ENCODE measurements at places on chromosomes 1 and 21.

DNA sequence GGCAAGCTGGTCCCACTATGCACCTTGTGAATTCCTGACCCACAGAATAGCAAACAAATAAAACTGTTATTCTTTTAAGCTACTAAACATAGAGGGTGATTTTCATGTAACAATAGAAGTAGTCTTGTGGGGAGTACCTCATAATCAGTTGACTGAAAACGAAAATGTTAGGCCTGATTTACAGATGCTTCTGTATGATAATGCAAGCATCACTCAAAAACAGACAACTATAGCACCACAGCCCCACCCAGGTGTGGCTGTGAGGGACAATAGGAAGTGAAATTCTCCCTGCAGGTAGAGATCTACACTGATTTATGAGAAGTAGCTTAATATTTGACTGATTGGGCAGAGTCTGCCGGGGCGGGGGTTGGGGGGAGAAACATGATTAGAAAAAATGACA, 26.5 kb upstream of the KRTAP19-8 start:
- DNase-seq: no peak

DNA sequence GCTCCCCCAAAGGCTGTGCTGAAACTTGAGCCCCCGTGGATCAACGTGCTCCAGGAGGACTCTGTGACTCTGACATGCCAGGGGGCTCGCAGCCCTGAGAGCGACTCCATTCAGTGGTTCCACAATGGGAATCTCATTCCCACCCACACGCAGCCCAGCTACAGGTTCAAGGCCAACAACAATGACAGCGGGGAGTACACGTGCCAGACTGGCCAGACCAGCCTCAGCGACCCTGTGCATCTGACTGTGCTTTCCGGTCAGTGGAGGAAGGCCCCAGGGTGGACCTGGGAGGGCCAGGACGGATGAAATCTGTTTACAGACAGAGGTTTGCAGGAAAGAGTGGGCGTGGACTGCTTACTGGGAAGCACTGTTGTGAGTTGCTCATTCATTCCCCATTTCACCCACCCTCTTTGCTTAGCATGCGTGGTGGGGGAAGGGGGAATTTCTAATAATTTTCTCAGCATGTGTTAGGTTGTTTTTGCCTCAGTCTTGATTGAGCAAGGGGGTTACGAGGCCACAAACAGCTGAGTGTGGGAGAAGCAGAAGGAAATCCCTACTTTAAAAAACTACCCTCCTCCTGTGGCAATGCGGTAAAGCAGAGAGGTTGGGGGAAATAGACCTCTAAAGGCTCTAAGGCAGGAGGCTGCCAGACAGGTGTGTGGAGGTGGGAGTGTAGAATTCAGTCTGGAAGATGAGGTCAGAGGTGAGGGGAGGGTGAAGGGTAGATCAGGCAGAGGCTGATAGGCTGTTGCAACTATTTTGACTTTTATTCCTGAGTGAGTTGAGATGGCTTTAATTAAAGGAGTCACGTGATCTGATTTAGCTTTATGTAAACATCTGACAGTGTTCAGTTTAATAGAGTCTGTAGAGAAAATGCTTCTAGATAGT, 1.3 kb downstream of the FCGR2A start:
- no peak for DNase-seq

- DNase-seq: no peak
These were observed 1.1 kb downstream of the DFFB start for GRCh38 chr1:3858231-3858981.

GRCh38 chr1:66176012-66176715, 357.8 kb upstream of the SGIP1 start:
- DNase-seq: no peak

GRCh38 chr1:227453631-227454355, 109.6 kb upstream of the ZNF678 start:
- DNase-seq: no peak

DNA sequence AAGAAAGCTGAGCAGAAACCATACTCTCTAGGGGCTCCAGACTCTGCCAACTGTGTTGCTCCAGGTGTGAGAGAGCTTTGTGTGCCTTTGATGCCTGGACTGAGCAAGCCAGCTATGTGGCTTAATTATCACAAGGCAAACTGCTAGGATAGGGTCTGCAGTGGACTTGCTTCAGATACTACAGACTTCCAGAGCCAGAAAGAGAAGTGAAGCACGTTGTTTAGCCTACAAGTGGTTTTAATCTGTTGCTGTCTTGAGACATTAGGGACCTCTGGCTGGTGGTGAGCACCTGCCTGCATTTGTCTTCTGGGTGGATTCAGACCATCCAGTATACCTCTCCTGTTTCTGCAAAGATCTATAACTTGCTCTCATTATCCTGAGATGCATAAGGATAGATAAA, 353.4 kb upstream of the PLXNA2 start:
- DNase-seq: no peak

GRCh38 chr1:40818264-40818961, 34.8 kb downstream of the KCNQ4 start:
- peak; percentile 91 for DNase-seq

- DNase-seq: no peak
These were observed 30.1 kb upstream of the PTGFRN start for GRCh38 chr1:116879478-116880133.

DNA sequence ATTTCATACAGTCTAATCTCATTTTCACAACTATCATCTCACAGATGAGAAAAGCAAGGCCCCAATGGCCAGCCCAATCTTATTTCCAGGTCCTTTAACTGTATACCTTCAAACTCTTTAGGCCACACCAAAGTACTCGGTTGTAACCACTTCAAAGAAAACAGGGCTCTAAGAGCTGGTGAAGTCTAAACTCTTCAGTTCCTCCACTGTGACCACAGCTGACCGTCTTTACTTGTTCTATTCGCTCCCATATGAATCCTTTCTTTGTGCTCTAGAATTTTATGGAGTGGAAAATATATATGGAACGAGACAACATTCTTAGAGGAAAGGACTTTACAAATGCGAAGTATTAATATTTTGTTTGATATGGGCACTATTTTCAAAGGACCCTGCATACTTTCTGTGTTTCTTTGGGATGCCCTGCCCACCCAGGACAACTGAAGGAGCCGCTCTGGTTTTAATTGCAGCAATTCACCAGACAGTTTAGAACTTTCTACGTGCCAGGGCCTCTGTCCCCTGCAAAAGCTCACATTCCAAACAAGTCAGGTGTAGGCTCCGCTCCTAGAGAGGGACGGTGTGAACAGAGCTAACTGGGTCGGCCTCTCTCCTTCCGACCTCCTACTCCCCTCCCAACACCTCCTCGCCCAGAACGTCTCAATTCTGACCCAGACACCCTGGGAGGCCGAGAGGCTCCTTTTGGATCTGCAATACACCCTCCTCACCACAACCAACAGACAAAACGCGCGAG, 15.7 kb downstream of the IER5 start:
- no peak for DNase-seq

- DNase-seq: no peak
These were observed 10.5 kb upstream of the IGFN1 start for GRCh38 chr1:201180141-201180540.

DNA sequence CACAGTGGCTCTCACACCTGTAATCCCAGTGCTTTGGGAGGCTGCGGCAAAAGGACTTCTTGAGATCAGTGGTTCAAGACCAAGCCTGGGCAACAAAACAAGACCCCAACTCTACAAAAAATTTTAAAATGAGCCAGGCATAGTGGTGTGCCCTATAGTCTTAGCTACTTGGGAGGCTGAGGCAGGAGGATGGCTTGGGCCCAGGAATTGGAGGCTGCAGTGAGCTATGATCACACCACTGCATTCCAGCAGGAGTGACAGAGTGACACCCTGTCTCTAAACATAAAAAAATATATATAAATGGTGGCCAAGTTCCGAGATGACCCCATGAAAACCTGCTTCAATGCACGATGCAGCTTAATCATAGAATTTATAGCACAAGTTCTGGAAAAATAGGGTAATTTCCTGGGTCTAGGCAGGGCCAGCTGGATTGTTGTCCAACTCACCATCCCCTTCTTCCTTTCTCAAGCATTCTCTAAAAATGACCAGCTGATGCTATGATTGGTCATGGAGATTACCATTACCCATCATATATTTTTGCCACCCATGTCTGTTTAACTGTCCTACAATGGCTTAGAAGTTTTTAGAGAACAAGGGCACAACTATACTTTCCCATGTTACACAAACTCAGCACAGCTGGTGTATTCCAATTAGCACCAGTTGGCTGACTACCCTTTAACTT, 5.3 kb upstream of the GNPAT start:
- DNase-seq: no peak

DNA sequence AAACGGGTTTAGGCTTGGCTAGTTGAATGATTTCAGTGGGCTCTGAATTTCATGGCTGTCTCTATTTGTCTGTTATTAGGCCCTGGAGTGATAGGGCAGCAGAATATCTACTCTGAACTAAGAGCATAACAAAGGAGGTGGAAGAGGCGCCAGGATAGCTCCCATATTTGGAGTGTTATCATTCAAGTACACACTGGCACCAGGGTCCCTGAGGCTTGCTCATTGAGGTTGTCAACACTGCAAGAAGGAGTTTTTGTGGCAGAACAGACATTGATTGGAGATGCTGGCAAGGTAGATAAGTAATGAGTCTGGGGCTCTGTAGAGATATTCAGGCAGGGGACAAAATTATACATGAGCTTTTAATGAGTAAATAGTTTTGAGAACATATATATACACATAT, 1748.4 kb downstream of the MRPL39 start:
- no peak for DNase-seq

- no peak for DNase-seq
These were observed 3.2 kb upstream of the RWDD3 start for GRCh38 chr1:95230768-95231191.

- DNase-seq: no peak
These were observed 41.7 kb downstream of the RNF2 start for GRCh38 chr1:185087101-185087500.

DNA sequence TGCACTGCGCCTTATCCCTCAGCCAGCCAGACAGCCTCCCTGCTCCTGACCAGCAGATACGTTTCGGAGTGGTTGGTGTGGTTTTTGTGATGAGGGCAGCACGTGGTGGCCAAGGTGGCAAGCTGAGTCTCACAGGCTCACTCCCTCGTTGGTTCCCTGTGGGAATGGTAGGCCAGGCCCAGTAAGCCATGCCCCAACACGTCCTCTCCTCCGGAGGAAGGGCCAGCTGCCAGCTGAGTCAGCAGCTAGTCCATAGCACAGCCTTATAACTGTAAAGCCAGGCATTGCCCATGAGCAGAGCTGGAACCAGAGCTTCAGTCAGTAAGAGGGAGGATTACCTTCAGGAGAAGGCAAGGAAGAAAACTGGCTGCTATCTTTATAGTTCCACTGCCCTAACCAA, 29.5 kb downstream of the SZRD1 start:
- no peak for DNase-seq

DNA sequence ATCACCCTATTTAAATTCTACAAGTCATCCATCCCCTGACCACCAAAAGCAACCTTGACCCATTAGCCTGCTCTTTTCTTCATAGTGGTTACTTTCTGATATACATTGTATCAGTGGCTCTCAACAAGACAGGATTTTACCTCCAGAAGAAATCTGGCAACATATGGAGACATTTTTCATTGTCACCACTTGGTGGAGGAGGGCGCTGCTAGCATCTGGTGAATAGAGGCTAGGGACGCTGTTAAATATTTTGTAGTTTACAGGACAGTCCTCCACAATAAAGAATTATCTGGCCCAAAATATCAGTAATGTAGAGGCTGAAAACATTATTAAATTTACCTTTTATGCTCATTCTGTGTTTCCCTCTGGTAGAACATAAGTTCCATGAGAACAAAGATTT, 6.1 kb downstream of the HSPA13 start:
- no peak for DNase-seq

GRCh38 chr1:14784790-14785773, 186.6 kb downstream of the KAZN start:
- no peak for DNase-seq

GRCh38 chr1:174051956-174052355, 29.8 kb upstream of the RC3H1 start:
- no peak for DNase-seq

DNA sequence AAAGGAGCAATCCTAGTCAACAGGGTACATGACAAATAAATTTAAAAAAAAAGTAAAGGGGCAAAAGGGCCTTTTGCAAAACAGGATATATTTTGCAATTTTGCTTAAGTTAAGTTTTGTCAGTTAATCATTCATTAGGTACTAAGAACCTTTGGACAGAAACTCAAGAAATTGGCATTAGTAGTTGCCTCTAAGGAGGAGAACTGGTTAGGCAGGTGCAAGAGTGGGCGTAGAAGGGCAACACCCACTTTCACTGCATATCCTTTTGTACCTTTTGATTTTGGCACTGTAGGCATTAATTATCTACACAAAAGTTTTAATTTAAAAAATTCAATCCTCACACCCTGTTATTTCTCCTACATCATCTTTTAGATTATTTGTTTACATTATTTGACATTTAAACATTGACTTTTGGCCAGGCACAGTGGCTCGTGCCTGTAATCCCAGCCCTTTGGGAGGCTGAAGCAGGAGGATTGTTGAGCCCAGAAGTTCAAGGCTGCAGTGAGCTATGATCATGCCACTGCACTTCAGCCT, 4.3 kb downstream of the DDAH1 start:
- no peak for DNase-seq

- no peak for DNase-seq
These were observed 620.6 kb upstream of the CAMK1G start for GRCh38 chr1:208962867-208963266.

GRCh38 chr21:34779860-34780259, 111.1 kb downstream of the CLIC6 start:
- DNase-seq: no peak

- no peak for DNase-seq
These were observed 55.7 kb downstream of the XCL2 start for GRCh38 chr1:168488138-168488537.

GRCh38 chr1:17671314-17671705, 83.8 kb upstream of the ACTL8 start:
- DNase-seq: no peak

DNA sequence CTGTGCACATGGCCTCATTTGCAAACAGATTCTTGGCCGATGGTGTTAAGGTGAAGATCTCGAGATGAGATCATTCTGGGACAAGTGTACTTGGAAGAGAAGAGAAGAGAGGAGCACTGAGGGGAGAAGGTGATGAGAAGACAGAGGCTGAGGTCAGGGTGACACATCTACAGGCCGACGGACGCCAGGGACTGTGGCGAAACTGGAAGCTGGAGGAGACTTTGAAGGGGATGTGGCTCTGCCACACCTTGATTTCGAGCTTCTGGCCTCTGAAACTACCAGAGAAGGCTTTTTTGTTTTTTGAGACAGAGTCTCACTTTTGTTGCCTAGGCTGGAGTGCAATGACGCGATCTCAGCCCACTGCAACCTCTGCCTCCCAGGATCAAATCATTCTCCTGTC, 137.5 kb upstream of the TMEM51 start:
- no peak for DNase-seq

Measured in activated T-cell treated with anti-CD3 and anti-CD28 coated beads, Interleukin-2, amount 50 U/mL, for 48 hours (primary cell).